ENCODE measurements at places on chromosomes 13 and 19.

- no peak for DNase-seq
Measured at GRCh38 chr19:14122924-14123323, 5.4 kb upstream of the PRKACA start.

DNA sequence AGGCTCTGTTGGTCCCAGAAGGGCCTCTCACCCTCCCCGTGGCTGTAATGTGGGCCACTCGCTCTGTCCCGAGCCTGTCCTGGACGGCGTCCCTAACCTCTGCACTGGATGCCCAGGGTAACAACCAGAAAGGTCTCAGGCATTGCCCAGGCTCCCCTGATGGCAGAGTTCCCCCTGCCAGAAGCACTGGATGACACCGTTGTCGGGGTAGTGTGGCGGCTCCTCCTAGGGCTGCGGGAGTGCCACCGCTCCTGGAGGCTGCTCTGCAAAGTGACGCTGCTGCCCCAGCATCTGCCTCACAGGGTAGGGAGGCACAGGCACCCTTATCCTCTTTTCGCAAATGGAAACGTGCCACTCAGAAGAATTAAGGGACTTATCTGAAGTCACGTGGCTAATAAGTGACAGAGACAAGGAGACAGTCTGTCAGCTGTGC, 32.0 kb downstream of the MPHOSPH8 start:
- no peak for DNase-seq

- no peak for DNase-seq
Measured at GRCh38 chr19:33273881-33274662, 28.3 kb downstream of the CEBPA start.

DNA sequence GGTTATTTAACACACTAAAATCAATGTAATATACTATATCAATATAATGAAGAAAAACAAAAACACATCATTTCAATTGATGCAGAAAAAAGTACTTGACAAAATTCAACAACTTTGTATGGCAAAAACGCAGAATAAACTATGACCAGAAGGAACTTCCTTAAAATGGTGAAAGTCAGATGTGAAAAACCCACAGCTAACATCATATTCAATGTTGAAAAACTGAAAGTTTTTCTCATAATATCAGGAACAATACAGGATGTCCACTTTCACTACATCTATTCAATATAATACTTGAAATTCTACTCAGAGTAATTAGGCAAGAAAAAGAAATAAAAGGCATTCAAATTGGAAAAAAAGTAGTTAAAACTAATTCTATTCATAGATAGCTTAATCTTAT, 50.3 kb downstream of the SPRY2 start:
- DNase-seq, result no peak

DNA sequence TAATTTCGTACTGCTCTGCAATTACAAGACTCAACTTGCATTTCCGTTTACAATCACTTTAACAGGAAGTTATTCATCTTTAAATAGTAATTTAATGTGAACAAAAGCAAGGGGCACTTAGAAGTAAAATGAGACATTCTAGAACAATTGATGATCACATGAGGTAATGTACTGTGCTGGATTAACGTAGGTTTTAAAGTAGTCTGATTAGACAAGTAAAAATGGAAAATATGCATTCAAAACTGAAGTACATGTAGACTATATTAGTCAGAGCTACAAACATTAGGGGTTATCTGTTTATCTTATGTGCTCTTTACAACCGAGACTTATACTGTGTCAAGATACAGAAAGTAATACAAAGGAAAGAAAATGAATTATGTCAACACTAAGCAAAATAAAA, 1528.0 kb downstream of the SLITRK5 start:
- DNase-seq, result no peak

DNA sequence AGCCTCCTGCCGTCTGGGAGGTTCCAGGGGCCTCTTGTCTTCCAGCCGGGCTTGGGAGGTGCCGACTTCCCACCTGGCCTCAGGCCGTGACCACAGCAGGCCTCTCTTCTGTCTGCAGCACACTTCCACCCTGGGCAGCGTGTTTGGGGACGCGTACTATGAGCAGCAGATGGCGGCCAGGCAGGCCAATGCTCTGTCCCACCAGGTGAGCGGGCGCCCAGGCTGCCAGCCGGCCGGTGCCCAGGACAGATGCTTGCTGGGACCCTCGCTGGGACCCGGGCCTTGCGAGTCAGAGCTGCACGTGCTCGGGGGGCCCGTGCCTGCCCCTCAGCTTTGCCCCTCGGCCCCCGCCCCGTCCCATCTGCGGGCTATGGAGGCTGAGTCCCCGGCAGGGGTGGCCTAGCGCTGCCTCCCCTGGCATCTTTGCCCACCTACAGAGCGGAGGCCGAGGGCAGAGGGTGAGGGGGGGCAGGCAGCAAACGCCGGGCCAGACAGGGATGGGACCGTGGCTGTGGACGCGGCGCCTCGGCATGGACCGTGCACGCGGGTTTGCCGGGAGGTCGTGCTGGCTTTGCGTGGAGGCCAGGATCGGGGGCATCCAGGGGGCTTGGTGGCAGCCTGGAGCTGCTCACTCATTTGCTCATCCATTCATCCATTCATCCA, 16.2 kb downstream of the COMP start:
- DNase-seq, result no peak

DNA sequence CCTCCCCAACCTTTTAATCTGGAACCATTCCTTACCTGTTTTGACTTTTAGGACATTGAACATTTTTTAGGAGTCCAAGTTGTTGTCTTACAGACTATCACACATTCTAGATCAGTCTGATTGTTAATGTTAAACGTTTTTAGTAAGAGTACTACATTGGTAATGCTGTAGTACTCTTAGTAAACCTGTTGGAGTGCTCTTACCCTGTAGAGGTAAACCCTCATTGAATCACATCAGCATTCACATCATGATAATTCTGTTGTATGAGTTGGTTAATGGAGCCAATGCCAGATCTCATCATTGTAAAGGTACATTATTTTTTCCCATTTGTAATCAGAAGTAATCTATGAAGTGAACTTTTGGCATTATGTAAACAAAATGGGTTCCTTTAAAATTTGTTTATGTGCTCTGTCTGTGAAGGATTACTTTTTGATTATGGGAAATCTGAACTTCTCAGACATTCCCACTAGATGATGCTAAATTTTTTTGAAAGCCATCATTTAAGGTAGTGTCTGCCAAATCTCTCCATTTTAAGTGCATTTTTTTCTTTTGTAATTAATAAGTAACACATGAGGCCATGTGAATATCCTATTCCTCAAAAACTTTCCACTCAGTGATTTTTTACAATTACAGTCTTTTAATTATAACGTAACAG, 55.2 kb downstream of the VWA8 start:
- no peak for DNase-seq

DNA sequence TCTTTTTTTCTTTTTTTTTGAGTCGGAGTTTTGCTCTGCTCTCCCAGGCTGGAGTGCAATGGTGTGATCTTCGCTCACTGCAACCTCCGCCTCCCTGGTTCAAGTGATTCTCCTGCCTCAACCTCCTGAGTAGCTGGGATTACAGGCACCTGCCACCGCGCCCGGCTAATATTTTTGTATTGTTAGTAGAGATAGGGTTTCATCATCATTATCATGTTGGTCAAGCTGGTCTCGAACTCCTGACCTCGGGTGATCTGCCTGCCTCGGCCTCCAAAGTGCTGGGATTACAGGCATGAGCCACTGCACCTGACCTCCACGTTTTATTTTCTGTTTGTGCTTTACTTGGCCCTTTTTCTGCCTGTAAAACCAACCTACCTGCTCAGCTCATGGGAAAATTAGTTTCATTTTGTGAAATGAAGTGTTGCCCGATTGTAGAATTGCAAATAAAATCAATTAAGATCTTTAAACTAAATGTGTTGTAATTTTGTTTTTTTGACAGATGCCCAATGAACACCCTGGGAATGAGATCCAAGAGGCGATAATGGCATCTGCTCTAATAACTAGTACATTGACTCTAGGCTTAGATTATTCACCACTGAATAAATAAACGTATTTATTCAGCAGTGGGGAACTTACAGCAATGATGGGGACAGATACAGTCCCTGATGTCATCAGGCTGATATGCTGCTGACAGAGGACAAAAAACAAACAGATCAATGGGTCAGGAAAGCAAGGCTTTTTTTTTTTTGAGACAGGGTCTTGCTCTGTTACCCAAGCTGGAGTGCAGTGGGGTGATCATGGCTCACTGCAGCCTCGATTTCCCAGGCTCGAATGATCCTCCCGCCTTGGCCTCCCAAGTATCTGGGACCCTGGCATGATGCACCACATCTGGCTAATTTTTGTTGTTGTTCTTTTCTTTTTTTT, 2.2 kb upstream of the RAB11B start:
- DNase-seq, result peak; percentile 62

GRCh38 chr13:95741584-95742563, 64.9 kb downstream of the DNAJC3 start:
- no peak for DNase-seq

- no peak for DNase-seq
Measured at GRCh38 chr13:47291107-47291656, 394.3 kb upstream of the HTR2A start.

DNA sequence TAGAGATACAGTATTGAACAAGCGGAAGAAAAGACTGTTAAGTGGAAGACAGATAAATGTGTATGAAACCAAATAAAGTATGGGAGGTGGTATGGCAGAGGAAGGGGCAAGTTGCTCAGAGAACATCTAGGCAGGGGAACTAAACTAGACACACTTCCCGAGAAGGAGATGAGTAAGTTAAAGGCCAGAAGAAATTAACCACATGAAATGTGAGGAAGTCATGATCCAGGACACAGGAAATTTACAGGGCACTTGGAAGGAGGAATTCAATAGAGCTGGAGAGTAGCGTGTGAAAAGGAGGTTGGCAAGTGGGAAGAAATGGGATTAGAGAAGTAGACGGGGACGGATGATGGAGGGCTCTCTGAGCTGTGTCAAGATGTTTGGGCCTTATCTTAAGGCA, 208.8 kb downstream of the COG6 start:
- no peak for DNase-seq

DNA sequence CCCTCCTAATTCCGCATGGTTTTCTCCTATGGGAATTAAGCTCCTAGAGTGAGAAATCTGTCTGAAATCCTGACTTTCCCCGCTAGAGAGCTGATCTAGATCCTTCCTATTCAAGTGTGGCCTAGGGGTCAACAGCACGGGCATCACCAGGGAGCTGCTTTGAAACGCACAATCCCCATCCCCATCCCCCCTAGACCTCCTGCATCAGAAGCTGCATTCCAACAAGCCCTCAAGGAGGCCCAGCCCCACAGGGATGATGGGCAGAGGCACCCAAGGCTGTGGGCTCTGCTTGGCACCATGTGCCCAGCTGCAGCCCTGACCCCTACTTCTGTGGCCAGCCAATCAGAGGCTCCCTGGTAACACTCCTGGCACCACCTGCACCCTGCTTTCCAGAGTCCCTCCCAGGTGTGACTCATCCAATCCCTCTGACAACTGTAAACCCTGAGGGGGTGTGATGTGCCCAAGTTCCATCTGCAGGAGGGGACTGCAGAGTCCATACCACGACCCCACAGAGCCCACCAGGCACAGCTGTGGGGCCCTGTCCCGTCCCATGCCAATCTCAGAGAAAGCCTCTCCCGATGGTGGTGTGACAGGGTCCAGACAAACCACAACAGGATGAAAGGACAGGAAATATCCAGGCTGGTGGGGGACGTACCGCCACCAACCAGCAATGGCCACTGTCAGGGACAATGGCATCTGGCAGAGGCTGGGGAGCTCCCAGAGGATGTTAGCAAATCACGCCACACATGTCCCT, 19.8 kb upstream of the SLC35E1 start:
- no peak for DNase-seq

- DNase-seq, result no peak
Measured at GRCh38 chr19:52237197-52237596, 32.2 kb upstream of the ZNF766 start.

DNA sequence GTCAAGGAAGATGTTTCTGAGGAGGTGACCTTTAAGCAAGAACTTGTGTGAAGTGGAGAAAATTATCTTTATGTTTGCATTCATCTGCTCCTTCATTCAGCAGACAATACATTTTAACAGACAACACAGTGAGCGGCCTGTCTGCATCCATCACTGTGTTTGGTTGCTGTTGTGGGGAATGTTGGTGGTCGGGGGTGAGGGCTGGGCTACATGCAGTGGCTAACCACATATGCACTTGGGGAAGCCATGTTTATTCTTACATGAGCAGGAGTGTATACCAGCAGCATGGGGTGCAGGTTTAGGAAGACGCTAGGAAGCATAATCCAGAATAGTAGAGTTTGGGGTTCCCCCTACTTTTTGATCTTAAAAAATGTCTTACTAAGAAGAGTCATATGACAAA, 66.4 kb downstream of the DHRS12 start:
- no peak for DNase-seq

- no peak for DNase-seq
Measured at GRCh38 chr19:3821156-3821555, 35.0 kb upstream of the MATK start.

DNA sequence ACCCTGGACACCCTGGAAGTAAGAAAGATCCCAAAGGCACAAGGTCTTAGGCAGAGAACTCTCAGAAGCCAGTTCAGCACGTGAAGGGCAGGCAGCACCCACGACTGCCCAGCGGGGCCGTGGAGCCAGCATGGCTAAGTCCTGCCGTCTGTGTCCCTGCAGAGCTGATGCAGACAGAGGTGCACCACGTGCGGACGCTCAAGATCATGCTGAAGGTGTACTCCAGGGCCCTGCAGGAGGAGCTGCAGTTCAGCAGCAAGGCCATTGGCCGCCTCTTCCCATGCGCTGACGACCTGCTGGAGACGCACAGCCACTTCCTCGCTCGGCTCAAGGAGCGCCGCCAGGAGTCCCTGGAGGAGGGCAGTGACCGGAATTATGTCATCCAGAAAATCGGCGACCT, 44.8 kb downstream of the PEX11G start:
- DNase-seq, result no peak

GRCh38 chr13:91145571-91146205, 201.8 kb upstream of the MIR17HG start:
- no peak for DNase-seq

- DNase-seq, result no peak
Measured at GRCh38 chr19:15210323-15210781, 9.6 kb upstream of the NOTCH3 start.

GRCh38 chr13:112974125-112974524, 5.1 kb downstream of the MCF2L start:
- no peak for DNase-seq

DNA sequence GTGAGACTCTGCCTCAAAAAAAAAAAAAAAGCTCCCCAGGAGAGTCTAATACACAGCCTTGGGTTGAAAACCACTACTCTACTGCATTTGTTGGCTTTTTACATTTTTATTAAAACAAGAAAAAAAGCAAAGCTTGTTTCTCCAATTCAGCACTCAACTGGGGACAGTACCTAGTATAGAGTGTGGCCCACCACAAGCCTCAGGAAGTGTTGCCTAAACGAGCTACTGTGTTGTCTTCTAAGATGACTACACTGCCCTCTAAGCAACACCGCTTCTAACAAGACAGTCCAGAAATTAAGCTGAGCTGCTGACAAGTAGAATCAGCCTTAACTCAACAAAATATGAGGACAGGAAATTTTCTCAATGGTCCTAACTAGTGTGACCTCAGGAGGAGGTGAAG, 522.2 kb downstream of the FGF9 start:
- DNase-seq, result no peak

DNA sequence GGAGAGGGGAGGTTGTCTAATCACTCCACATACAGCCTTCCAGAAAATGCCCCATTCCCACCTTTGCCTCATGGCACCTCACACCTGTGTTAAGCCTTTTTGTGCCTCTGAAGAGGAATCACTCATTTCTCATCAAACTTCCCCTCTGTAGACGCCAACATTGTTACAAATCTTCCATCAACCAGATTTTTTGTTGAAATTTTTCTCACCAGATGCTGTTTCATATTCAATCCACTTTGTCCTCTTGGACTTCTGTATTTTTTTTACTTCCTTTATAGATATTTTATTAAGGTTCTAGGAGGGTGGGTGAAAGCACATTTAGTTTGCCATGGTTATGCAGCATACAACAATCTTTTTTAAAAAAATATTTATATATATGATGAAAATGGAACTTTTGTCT, 74.0 kb downstream of the RUBCNL start:
- no peak for DNase-seq

All from NCI-H1417 (cell line).